CD4-positive, alpha-beta T cell treated with Interleukin-6 at 100 ng/mL for 8 hours (primary cell): ENCODE measurements at places on chromosomes 3 and 15.

- no peak for DNase-seq
Observed at GRCh38 chr15:72852273-72852672, 68.7 kb upstream of the ADPGK start.

DNA sequence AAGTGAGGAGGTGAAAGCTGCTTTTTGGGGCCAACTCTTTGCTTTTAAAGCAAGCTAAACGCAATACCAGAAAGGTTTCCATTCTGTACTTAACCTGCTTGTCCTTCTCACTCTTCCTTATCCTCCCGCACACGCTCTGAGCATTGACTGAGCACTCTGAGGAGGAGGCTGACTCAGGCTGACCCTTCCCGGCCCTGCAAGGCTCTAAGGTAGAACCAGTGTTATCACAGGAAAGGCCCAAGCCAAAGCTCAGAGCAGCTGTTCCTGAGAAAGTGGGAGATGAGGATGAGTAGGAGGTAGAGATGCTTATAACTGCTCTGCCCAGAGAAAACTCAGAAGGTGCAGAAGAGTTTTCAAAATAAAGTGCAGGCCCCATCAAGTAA lies 2.3 kb downstream of the B3GNT5 start:
- DNase-seq: no peak

- DNase-seq: no peak
Observed at GRCh38 chr3:146375219-146375618, 94.1 kb downstream of the PLSCR2 start.

- DNase-seq: peak; percentile 3
Observed at GRCh38 chr3:138188013-138188730, 1.1 kb downstream of the ARMC8 start.

- no peak for DNase-seq
Observed at GRCh38 chr3:167228135-167228534, 152.0 kb downstream of the ZBBX start.

DNA sequence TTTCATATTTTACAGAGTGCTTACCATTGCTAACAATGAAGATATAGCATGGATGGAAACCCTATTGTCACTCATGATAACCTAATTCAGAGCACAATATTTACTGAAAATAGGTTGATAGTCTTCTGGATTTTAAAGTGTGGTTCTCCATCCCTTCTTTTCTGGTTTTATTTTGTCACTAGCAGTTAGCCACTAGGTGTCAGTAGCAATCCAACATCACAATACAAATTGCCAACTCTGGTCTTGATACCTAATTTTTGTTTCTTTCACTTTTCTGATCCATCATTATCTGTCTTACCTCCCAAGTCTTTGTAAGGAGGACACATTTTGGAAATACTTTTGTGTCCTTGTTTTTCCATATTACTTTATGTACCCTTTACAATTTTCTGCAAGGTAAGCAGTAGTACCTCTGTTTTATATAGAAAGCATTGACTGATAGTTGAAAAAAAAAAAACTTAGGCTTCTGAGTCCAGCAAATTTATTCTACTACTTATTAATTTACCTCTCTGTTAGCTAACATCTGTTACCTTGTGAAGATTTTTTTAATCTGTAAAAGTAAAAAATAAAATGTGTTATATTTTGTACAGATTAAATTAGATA lies 28.3 kb upstream of the CRYBG3 start:
- peak; percentile 54 for DNase-seq

- DNase-seq: no peak
Observed at GRCh38 chr3:141253326-141253725, 21.7 kb downstream of the PXYLP1 start.

DNA sequence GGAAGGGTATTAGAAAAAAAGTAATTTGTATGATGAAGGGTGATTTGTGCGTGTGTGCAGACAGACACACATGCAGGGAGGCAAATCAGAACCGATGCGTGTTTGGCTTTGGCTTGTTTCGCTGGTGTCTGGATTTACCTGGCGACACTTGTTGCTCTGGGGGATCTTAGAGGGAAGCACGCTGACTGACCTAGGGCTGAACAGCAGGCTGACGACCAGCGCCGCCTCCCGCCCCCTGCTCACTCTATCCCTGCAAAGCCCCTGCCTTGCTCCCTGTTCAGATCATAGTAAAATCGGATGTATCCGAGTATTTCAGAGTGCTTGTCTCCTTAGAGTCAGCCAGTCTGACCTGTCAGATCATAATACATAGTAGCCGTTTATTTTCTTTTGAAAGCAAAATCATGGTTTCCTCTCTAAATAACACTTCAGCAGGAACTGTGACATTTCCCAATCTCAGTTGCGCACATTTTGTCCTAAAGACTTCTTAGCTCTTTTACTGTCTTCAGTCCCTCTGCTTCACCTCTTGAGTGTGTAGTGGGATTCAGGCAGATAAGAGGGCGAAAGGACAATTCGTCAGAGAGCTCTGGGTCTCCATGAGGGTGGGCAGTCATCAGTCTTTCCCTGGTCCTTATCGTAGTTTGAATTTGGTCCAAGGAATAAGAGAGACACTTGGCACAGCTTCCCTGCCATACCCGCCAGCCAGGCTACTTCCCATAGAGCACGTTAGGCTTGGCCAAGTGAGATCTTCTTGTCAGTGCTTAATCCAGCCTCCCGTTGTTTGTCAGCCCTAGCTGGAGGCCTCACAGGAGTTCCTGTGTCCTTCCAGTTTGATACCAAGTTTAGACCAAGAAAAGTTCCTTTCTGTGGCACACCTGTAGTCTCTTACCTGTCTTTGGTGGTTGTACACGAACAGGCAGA lies 97.4 kb downstream of the PGPEP1L start:
- no peak for DNase-seq

DNA sequence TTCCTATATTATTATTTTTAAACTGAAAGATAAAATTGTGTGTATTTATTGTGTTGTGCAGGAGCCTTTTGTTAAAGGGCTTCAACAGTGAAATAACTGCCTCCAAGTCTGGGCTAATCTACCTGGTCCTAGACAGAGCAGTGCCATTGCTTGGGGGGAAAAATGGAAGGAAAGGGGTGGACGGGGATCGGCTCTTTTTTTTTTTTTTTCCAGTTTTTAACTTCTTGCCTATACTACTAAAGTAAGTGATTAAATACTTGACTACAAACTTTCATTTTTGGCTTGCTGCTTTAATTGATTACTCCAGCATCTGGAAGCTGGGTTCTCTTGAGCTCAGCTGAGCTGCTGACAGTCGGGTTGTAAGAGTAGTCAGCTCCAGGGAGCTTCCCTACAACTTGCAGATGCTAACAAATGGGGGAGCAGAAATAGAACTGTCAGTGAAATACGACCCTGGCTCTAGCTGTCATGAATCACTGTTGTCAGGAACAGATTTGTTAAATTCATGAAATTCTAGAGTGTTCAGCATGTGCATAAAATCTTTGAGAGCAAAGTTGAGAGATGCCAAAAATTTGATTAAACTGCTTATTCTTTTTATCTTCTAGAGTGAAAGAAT lies 276.7 kb downstream of the ROBO1 start:
- DNase-seq: no peak

- no peak for DNase-seq
Observed at GRCh38 chr3:71684757-71685386, 40.3 kb downstream of the EIF4E3 start.

DNA sequence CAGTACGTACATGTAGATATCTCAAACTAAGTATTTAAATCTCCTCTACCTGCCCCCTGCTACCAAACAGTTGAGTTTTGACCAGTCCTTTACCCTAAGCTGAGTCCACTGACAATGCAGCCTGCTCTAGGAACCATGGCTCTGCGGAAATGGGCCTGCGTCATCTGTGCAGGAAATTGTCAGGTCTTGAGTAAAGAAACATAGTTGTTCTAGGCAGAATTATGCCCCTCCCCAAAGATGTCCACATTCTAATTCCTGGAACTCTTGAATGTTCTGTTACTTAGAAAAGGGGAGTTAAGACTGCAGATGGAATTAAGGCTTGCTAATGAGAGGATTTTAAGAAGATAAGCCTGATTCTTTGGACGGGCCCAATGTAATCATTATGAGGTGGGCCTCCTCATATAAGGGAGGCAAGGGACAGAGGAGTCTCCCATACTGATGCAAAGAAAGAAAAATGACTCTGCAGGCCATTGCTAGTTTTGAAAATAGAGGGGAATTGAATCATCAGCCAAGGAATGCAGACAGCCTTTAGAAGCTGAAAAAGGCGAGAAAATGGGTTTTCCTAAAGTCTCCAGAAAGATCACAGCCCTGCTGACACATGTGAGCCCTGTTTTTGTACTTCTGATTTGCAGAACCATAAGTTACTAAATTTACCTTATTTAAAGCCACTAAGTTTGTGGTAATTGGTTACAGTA lies 5.5 kb upstream of the VGLL3 start:
- no peak for DNase-seq

GRCh38 chr15:46941241-46941640 lies 776.1 kb upstream of the SEMA6D start:
- DNase-seq: no peak

- no peak for DNase-seq
Observed at GRCh38 chr3:133469140-133469731, 69.4 kb downstream of the BFSP2 start.

DNA sequence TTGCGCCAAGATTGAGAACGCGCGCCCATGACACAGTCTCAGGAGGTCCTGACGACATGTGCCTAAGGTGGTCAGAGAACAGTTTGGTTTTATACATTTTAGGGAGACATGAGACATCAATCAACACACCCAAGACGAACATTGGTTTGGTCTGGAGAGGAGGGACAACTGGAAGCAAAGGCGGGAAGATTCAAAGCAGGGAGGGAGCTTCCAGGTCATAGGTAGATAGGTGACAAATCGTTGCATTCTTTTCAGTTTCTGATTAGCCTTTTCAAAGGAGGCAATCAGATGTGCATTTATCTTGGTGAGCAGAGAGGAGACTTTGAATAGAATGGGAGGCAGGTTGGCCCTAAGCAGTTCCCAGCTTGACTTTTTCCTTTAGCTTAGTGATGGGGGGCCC lies 828.4 kb upstream of the DPPA4 start:
- no peak for DNase-seq

DNA sequence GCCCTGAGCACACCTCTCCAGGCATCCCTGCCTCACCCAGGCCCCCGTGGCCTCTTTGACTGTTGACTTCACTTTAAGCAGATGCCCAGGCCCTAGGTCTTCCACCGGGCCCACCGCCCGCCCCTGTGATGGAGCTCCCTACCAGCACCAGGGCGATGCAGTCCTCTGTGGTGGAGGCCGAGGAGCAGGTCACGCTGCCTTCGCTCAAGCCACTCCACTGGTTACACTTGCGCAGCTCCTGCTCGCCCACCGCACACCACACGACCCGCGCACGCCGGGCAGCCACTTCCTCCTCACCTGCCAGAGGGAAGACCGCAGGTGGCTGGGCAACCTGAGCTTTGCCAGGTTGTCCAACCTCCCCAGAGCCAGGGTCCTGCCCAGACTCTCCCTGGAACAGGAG lies 16.0 kb downstream of the LTF start:
- DNase-seq: no peak

GRCh38 chr3:169128579-169128978 lies 534.9 kb downstream of the MECOM start:
- DNase-seq: no peak

DNA sequence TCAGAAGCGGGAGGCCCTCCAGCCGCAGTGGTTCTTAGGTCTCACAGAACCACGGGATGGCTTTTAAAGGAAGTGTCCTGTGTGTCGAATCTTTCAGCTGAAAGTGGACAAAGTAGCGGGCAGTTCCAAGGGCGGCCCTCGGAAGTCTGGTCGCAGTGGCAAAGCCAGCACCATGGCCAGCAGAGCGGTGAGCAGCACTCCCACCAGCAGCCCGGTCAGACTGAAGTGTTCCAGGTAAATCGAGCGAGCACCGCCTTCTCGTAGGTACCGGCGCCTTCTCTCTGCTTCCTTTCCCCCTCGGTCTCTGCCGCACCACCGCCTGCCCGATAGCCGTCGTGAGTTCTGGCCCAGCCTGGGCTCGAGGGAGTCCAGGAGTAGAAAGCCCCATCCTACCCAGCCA lies 103.6 kb upstream of the ABHD17C start:
- DNase-seq: no peak

GRCh38 chr15:43776718-43777266 lies at the start of gene ELL3:
TSS of gene ELL3 (minus strand) at chr15:43776966. CDS start at chr15:43776901, 65 bp downstream.
- DNase-seq: peak; percentile 81

- no peak for DNase-seq
Observed at GRCh38 chr3:55717481-55717880, 230.4 kb upstream of the WNT5A start.

GRCh38 chr15:41811432-41812195 lies 16.3 kb upstream of the JMJD7 start:
- peak; percentile 74 for DNase-seq

DNA sequence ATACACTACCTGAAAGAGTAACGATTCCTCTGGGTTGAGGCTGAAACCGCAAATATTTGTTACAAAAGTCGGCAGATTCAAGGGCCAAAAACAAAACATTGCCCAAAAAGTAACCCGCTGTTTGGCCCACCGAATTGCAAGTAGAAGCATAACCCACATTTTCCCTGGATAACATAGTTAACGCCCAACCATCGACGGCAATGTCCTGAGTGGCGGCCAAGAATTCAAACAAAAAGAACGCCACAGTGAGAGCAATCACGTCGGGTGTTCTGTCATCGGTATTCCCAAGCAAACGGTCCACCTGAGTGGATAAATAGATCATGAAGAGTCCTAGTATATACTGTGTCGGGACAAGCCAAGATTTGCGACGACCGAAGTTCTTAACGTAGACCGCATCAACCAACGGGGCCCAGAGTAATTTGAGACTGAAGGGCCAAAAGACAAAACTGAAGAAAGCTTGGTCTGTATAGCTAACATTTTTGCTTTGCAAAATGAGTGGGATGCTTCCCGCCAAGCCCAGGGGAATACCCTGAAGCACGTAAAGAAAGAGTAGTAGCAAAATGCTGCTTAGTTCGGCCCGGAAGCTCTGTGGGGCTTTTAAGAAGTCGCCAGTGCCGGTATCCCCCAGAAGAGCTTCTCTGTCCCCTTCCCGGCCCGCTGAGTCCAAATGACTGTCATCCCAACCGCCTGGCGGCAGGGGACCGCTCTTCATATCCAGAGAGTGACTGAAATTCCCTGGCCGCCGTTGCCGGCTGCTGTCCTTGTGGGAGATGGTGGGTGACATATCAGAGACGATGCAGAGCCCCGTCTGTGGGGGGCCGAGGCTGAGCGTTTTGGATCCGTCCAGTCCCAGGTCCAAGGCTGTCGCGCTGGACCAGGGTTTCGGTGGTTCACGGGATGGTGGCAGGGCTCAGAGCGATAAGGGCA lies 750 bp downstream of the SLC33A1 start:
- DNase-seq: peak; percentile 7

DNA sequence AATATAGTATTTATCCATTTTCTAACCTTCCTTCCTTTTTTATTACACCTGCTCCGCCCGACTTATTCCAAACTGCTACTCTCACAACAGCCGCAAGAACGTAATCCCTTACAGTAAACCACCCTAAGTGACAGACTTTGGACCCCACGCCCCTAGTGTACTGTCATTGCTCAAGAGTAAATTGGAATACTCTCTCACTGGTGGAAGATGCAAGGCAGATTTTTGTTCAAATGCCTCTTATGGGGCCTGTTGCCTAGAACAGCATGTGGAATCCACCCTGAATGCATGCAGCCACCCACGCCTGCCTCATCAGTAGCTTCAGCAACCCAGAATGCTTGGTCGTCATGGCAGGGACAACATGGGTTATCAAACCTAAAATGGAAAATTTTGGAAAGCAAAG lies 226.2 kb upstream of the ST8SIA2 start:
- DNase-seq: no peak
